Activated CD8-positive, alpha-beta T cell treated with anti-CD3 and anti-CD28 coated beads, Interleukin-2, amount 10 ng/mL, durations not matched to agents 7 days and 5 days (primary cell): ENCODE measurements at places on chromosomes 1 and 21. TPM values are rescaled to one million over a fixed set of nuclear protein-coding genes. Genes with fewer than 3 reads are reported as not detected.

GRCh38 chr21:14086553-14086952 is 124.2 kb downstream of the LIPI start:
- H3K4me1 ChIP-seq, result peaks cover 4% of the 10 kb centered on the region
- no peak overlapping the region for H3K4me3 ChIP-seq
- H3K36me3 ChIP-seq, result peaks cover 22% of the 10 kb centered on the region
- no peak for DNase-seq

Gene HORMAD1
- not detected for total RNA-seq

GRCh38 chr21:25970254-25970930 is 200.2 kb downstream of the APP start:
- no peak overlapping the region for H3K4me3 ChIP-seq
- no peak for DNase-seq
- H3K27ac ChIP-seq, result no peak overlapping the region

Gene TRPM2
- total RNA-seq, result 35.6 TPM

GRCh38 chr1:4603295-4604110 is 50.9 kb upstream of the AJAP1 start:
- H3K4me3 ChIP-seq, result no peak overlapping the region
- peaks cover 6% of the 10 kb centered on the region for H3K27me3 ChIP-seq
- H3K36me3 ChIP-seq, result no peaks in the 10 kb centered on the region
- H3K4me1 ChIP-seq, result no peaks in the 10 kb centered on the region

Gene GNPAT
- total RNA-seq, result 37.9 TPM

- no peaks in the 10 kb centered on the region for H3K27me3 ChIP-seq
- no peak overlapping the region for H3K27ac ChIP-seq
- no peaks in the 10 kb centered on the region for H3K4me1 ChIP-seq
- no peaks in the 10 kb centered on the region for H3K36me3 ChIP-seq
Observed at GRCh38 chr1:188137221-188137620, 1308.5 kb downstream of the PLA2G4A start.

DNA sequence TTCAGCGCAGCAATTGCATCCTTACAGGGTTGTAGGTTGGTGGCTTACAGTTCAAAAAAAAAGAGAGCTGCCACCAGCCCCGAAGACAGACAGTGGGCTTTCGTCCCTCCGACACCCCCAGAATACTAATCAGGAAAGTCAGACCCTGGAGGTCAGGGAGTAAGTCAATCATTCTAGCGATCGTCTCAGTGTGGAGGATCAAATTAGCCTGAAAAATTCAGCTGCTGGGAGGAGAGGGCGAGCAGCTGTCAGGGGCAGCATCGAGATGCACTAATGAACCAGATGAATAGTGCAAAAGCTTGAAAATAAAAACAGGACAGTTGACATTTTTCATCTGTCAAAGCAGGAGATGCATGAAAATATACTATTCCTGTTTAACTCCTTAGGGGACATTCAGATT is 138.4 kb downstream of the NEK7 start:
- no peak overlapping the region for H3K4me3 ChIP-seq
- H3K27me3 ChIP-seq, result no peaks in the 10 kb centered on the region
- no peak for DNase-seq
- H3K27ac ChIP-seq, result no peak overlapping the region
- no peaks in the 10 kb centered on the region for H3K4me1 ChIP-seq
